Cortex of kidney (tissue), 1 donor: ENCODE measurements at places on chromosomes 7 and 10.

- no peak for DNase-seq
Observed at GRCh38 chr10:99977916-99978315, 31.8 kb downstream of the DNMBP start.

DNA sequence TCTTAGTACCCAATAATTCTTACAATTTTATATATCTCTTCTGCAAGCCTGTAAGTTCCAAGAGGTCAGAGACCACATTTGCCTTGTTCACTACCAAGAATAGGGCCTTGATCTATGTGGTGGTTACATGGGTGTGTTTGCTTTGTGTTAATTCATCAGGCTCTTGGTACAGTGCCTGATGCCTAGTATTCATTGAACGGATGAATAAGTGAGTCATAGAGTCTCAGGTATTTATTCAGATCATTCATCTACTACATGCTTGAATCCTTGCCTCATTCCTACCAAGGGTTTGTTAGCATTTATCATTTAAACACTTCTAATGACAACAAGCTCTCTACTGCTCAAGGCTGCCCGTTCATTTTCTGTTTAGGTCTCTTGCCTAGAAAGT lies 11.3 kb upstream of the SGPL1 start:
- no peak for DNase-seq

DNA sequence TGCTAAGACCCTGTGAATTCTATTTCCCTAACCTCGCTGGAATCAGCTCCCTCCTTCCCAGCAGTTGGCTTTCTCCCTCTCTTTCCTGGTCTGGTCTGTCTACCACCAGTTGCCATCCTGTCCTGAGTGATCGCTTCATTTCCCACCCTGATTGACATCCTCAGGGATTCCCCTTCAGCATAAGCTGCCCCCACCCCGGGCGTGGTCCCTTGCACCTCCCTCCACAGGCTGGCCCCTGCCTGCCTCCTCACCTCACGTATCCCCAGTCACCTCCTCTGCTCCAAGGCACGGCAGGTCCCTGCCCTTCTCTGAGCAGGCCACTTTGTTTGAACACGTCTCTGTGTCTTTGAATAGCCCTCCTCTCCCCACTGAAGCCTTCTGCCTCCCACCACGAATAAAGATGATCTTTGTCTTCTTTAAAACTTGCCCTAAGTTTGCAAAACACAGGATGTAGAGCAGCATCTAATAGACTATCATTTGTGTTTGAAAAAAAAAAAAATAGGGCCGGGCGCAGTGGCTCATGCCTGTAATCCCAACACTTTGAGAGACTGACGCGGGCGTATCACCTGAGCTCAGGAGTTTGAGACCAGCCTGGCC lies 233.5 kb downstream of the CUX1 start:
- no peak for DNase-seq

GRCh38 chr7:45163692-45164052 lies 6.1 kb downstream of the RAMP3 start:
- DNase-seq, result no peak

- DNase-seq, result no peak
Observed at GRCh38 chr7:158431941-158432347, 155.7 kb downstream of the PTPRN2 start.

DNA sequence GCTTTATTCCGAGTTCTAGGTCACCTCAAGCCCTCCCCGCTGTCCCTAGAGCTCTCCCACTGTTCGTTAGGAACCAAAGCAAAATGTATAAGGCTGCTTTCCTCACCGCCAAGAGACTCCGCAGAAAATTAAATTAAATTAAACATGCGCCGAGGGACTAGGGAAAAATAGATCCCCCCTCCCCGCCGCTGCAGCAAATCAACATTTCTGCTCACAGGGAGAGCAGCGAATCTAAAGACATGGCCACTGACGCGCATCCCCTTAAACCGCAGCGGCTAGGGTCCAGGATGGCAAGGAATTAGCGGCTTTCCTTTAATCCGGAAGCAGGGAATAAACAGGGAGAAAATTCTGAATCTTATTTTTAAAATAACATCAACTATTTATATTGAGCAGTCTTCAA lies 7.6 kb downstream of the SP8 start:
- no peak for DNase-seq

- no peak for DNase-seq
Observed at GRCh38 chr10:113027230-113027573, 77.2 kb downstream of the TCF7L2 start.

DNA sequence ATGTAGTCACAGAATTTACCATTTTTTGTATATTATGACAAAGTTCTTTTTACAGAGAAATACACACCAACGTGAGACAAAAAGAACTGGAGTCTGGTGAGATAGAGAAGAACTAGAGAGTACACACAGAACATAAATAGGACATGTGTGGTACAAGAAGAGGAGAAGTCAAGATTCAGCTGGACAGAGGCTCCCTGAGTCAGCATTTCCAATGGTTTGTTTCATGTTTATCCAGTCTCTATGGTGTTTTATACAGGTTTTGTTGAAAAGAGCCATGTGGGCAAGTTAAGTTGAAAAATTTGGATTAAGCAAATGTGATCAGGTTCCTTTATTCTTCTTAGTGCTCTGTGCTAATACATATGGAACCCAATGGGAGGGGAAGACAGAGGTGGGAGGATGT lies 105.5 kb upstream of the AKR1E2 start:
- no peak for DNase-seq

- no peak for DNase-seq
Observed at GRCh38 chr7:84412161-84412969, 217.8 kb upstream of the SEMA3A start.
